Neural progenitor cell (in vitro differentiated cells): ENCODE measurements at places on chromosomes 16 and 17.

DNA sequence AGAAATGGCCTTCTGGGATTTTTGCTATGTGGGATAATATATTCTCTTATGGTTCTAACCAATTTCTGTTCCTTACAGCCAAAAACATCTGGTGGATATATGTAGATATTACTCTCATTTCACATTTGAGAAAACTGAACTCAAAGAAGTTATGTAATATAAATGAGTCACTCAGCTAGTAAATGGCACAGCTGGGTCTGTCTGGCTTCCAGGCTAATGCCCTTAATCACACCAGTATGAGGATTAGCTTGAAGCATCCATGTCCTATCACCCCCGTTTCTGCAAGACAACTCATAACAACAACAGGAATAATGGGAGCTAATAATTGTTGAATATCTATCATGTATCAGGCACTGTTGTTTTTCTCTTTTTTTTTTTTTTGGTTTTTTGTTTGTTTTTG is 34.4 kb upstream of the USP7 start:
- no peak for DNase-seq

GRCh38 chr16:23060458-23061320 is 88.6 kb downstream of the USP31 start:
- DNase-seq: peak; percentile 82

- DNase-seq: no peak
Measured at GRCh38 chr17:70060415-70060814, 14.6 kb upstream of the KCNJ16 start.

DNA sequence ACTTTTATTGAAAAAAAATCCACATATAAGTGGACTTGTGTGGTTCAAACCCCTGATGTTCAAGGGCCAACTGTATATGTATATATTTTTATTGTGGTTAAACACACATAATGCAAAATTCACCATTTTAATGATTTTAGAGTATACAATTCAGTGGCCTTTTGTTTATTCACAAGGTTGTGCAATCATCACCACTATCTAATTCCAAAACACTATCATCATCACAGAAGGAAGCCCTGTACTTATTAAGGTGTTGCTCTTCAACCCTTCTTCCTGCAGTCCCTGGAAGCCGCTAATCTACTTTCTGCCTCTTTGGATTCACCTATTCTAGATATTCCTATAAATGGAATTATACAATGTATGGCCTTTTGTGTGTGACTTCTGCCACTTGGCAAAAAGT is 23.0 kb downstream of the MAP2K6 start:
- DNase-seq: no peak

DNA sequence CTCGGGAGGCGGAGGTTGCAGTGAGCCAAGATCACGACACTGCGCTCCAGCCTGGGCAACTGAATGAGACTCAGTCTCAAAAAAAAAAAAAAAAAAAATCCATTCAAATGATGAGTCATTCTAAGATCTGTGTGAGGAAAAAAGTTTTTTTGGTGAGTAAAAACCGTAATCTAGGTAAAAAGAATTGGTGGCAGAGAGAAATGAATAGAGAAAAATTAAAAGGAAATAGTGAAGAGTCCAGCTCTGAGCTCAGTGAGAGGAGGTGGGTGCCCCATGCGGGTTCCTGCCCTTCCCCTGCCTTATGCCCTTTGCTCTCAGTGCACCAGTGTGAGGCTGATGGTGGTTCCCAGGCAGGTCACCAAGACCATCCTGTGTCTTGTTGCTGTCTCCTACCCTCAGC is 20.9 kb downstream of the GAN start:
- DNase-seq: no peak

DNA sequence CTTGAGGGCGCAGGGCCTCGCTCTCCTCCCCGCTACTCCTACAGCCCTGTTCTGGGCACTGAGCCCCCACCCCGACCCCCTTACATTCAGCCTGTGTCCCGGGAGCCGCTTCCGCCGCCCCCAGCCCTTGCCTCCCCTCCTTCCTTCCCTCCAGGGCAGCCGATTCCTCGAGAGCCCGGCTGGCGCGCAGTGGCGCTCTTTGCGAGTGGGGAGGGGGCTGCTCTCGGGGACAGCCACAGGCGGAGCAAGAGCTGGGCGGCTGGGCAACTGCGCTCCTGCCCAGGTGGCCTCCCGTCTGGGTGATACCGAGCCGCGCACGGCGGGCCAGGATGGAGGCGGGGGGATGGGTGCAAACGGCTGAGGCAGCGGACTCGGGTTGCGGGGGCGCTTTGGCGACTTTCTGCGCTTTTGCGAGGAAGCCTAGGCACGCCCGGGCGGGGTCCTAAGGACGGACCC is 1.2 kb downstream of the MMP15 start:
- DNase-seq: peak; percentile 66

GRCh38 chr16:81873843-81874752 is 95.0 kb downstream of the PLCG2 start:
- peak; percentile 75 for DNase-seq

DNA sequence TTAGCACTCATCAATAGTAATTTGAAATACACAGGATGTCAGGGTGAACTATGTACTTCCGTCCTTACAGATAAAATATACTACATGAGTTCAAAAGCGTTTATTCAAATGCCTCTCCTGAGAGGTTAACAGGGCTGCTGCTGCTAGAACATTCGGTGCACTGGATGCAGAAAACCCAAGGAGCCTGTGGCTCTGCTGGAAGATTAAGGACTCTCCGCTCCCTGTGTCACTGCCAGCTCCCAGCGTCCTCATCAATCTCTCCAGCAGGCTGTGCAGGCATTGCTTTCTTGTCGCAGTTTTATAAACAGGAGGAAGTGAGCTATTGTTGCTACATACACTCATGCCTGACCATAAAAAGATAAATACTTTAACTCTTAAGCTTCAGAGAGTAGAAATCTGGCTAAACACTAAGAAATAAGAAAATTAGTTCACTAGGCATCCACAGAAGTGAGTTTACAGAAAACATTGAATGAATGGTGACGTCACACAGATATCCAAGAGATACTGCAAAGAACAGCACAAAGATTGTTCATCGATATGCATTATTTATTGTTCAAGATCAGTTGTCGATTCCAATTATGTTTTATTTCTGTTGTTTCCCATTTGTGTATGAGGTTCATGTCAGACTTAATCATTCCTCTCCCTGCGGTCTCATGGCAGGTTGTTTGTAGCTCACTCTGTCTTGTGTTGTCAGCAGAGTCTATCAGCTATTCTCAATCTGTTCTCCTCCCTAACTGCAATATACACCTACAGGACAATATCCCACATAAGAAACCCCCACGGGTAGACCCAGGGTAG is 127.9 kb upstream of the MON1B start:
- DNase-seq: peak; percentile 40

DNA sequence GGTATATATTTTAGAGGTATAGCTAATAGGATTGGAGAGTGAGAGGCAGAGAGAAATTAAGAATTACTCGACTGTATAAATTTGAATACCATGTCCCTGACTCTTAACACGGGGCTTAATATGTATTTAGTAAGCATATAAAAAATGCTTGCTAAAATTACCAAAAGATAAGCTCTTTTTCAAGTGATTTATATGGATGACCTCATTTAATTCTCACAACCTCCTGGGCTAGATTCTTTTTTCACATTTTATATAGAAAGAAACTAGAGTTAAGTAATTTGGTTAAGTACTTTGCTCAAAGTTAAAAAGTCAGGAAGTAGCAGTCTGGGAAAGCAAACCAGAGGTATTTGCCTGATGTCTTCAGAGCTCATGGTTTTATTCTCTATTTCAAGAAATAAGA is 963.5 kb upstream of the SOX9 start:
- DNase-seq: no peak

DNA sequence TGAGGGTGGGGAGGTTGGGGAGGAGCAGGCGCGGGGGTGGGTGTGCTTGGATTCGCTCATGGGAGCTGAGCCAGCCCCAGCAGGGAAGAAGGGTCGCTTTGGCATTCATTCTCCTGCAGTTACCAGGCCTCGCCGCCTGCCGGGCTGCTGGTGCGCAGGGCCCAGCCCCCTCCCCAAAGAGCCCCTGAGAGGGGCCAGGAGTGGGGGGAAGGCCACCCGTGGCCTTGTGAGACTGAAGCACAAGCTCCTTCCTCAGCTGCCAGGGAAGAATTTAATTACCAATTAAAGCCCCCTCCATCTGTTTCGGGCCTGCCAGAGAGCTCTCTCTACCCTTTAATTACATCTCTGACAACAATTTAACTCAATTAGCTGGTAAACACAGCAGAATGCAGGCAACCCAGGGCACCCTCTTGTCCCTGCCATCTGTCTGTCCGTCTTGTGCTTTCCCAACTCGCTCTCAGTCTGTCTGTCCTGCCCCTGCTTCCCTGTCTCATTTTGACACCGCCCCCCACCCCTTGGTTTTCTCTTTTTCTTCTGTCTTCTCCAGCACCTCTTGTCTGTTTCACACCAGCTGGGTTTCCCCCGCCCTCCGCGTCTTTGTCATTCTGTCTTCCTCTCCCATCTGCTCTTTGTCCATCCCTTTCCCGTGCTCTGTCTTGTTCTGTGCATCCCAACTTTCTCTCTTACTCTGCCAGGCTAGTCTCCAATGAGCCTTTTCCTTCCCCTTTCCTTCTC is 32.7 kb downstream of the CDK5RAP3 start:
- DNase-seq: peak; percentile 79

DNA sequence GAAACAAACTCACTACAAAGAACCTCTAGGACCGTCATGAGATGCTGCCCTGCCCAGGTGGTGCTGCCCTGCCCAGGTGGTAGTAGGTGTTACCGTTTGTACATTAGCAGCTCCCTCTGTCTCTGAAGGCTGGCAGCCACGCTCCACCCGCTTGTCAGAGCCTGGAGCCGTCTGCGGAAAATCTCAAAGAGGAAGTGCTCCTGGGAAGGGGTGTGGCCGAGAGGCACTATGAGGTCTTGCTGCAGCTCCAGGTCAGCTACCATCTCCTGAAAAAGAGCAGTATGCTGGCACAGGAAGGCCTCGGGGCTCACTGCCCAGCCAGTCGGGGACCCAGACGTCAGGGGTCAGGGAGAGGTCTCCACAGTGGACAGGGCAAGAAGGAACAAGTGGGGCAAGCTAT is 28.3 kb downstream of the ZNF276 start:
- no peak for DNase-seq

- no peak for DNase-seq
Measured at GRCh38 chr17:59488805-59489204, 76.6 kb upstream of the DHX40 start.

- DNase-seq: no peak
Measured at GRCh38 chr17:41304091-41304490, 1.4 kb upstream of the KRTAP29-1 start.

DNA sequence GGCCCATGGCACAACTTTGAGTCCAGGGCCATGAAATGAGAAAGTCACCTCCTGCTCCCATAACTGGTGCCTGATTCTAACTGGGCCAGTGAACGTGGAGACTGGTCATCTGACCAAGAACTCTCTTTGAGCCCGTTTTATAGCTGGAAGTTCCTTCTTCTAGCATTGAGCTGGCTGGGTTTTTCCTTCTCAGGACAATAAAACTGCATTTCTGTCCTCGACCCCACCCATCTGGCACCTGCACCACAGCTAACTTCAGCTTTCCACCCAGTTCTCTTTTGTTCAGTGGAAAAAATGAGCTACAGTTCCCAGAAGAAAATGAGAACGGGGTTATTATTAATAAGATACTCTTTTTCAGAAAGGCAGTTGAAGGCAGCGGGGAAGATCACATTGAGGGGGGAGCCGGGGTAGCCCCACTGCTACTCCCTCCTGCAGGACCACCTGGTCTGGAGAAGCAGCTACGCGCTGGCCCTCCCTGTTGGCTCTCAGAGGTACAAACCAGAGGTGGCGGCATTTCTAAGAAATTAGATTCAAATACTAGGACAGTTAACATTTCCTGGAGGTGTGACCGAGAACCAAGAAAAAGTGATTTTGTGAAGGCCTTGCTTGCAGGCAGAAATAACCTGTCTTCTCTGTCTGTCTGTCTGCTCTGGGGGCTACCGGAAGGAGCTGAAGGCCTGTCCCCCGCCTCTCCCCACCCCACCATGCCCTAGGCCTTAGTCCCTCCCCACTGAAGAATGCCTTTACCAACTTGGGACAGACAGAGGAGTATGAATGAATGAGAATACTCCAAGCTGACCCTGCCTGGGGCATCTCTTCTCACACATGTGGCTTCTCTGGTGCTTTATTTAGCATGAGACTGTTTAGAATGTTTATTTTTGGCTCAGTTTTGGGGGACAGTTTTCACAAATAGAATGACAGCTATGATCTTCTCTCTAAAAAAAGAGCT is 123.9 kb downstream of the XYLT1 start:
- DNase-seq: no peak

- no peak for DNase-seq
Measured at GRCh38 chr16:86609115-86609514, 30.8 kb downstream of the FOXL1 start.

DNA sequence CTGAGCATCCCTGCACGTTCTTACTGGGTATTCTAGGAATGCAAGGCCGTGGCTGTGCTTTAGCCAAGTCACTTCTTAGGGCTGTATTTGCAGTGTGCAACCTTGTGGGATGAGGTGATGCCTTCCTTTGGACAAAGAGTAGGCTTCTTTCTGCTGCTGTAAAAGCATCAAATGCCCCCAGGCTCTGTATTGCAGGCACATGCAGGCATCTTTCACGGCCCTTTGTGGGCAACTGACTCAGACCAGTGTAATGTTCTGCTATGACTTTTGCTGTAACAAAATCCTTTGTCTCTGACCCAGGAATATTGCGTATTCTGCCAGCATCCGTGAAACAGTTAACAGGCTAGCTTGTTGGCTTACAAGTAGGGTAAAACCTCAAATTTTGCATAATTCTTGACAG is 30.9 kb upstream of the GCSH start:
- no peak for DNase-seq

DNA sequence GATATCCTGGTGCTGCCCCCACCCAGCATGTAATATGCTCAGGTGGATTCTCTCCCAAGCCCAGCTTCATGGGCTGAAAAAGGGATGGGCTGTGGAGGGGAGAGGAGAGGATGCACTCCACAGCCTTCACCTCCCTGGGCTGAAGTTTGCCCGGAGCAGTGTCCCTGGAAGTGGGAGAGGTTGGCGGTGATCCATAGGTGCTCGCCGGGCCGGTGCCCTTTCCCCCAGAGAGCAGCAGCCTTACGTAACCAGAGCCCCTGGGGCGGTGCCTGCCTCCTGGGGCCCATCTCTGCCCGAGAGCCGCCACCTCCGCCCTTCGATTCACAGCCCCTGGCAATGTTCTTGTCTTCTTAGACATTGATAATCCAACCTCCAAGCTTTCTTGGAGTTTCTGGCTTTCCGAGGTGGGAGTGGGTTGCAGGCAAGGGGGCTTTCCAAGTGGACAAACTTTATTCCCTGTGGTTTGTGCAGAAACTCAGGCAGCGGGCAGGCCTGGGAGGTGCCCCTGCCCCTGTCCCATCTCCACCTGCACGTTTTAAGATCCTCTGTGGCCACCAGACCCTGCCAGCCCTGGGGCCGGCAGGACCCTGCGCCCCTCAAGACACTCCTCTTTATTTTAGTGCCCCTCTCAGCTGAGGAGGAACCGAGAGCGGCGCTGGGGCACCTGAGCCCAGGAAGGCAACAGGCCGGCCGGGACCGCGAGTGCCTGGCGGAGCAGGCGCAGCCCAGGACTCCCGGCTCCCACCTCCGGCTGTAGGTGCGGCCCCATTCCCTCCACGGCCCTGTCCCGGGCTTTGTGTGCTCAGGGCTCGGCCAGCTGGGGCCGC is 3.1 kb upstream of the WDR90 start:
- no peak for DNase-seq

DNA sequence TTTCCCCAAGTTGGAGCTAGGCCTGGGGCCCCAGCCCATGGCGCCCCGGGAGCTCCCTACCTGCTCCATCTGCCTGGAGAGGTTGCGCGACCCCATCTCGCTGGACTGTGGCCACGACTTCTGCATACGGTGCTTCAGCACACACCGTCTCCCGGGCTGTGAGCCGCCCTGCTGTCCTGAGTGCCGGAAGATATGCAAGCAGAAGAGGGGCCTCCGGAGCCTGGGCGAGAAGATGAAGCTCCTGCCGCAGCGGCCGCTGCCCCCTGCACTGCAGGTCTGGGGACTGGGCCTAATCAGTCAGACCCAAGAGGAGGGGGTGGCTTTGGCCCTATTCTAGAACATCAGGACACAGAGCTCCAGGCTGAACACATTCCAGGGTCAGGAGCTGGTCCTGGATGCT is 1.5 kb downstream of the RNF112 start:
- DNase-seq: no peak
